ENCODE measurements at places on chromosomes 16 and 17. TPM values are rescaled to one million over a fixed set of nuclear protein-coding genes. Genes with fewer than 3 reads are reported as not detected.

The KRT28 gene
- total RNA-seq = not detected

DNA sequence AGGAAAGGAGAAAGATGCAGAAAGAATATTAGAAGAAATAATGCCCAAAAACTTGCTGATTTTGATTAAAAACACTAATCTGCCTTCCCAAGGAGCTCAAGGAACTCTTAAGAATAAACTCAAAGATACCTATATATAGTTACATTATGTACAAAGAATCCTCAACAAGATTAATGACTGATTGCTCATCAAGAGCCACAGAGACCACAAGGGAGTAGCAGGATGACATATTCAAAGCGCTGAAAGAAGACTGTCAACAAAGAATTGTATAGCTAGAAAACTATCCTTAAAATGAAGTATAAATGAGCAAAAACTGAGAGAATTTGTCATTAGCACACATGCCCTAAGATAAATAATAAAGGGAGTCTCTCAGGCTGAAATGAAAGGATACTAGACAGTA is 6.2 kb downstream of the LPCAT2 start:
- no peaks in the 10 kb centered on the region for H3K27me3 ChIP-seq
- H3K36me3 ChIP-seq = no peaks in the 10 kb centered on the region
- no peaks in the 10 kb centered on the region for H3K4me1 ChIP-seq
- H3K4me3 ChIP-seq = no peak overlapping the region
- H3K27ac ChIP-seq = no peak overlapping the region

DNA sequence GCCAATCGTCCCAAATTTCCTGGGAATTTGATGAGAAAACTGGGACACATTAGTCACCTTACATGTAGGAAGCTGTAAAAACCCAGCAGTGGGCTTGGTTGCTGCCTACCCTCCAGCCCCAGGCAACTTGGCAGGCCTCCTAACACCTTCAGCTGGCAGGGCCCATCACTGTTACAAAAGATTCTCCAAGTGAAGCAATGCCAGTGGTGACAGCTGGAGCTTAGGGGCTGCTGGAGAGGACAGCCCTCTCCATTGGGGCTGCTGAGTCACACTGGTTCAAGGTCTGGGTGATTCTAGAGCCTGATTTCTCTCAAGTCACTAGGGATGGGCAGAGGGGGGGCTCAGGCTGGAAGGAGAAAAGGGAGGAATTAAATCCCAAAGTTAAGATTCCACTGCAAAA is 180.6 kb downstream of the COPRS start:
- DNase-seq = no peak
- no peak overlapping the region for H3K4me3 ChIP-seq
- H3K27me3 ChIP-seq = no peaks in the 10 kb centered on the region
- H3K4me1 ChIP-seq = peaks cover 8% of the 10 kb centered on the region
- H3K27ac ChIP-seq = no peak overlapping the region
- no peaks in the 10 kb centered on the region for H3K36me3 ChIP-seq

DNA sequence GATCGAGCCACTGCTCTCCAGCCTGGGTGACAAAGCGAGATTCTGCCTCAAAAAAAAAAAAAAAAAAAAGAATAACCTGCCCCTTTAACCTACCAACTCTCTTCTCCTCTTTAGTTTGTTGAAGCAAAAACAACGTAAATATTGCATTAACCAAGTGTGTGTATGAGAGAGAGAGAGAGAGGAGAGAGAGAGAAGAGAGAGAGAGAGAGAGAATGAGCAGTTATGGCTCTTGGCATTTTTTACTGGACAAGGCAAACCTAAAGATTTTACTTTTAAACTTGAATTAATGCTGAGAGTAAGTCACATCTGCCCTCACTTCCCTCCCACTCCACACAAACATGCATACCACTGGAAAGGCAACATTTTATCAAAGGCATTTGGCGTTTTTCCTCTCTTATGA is 3.0 kb upstream of the SLFN5 start:
- no peaks in the 10 kb centered on the region for H3K36me3 ChIP-seq
- H3K27me3 ChIP-seq = no peaks in the 10 kb centered on the region

DNA sequence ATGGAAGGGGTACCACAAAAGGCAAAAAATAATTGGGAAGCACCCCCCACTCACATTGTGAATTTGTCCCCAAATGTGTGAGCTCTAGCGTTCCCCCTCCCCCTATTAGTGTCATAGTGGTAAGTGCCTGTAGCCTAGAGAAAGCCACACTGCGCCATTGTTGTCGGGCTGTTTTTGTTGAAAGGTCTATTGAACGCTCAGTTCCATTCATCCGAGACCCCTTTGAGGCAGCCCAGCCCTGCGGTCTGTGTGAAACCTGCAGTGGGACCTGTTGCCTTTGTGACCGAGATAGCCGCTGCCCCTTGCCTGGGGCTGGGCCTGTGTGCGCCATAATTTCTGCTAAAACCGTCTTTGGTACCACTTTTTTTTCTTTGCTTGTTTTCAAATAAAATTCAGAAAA is 3.0 kb downstream of the JPT2 start:
- DNase-seq = peak; percentile 35
- no peak overlapping the region for H3K27ac ChIP-seq
- peaks cover 22% of the 10 kb centered on the region for H3K4me1 ChIP-seq
- peaks cover 8% of the 10 kb centered on the region for H3K36me3 ChIP-seq

DNA sequence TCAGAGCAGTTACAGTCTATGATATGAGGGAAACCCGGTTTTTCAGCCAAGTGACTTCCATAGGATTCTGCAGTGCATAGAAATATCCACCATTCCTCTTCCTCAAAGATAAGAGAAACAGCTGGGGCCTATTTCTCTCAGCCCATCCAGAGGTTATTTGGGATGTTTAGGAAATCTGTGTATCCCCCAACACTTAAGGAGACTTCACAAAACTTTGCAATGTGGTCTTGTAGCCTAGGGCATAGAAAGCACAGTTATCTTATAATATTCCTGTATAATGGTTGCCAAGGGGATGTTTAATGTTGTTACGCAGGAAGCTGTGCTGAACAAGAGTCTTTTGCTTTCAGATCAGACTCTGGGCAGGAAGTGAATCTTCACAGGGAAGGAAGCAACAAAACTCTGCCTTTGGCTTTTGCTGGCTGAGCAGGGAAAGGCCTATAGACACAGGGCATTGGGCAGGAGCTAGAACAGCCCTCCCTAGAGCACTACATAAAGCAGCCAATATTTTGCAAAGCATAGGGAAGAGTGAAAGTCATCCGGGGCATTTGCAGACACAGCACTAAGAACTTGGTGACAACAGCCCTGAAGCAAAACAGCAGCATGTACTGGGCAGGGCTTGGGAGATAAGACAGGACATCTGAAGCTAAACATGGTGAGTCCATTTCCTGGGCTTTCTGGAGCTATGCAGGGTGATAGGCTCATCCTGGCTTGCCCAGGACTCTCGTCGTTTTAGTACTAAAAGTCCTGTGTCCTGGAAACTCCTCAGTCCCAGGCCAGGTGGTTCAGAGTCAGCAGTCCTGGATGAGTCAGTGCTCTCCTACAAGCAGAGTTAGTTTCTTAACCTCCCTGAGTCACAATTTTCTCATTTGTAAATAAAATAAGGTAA is 18.7 kb upstream of the BEAN1 start:
- DNase-seq = no peak
- H3K27me3 ChIP-seq = no peaks in the 10 kb centered on the region
- H3K36me3 ChIP-seq = no peaks in the 10 kb centered on the region
- no peaks in the 10 kb centered on the region for H3K4me1 ChIP-seq

- no peaks in the 10 kb centered on the region for H3K27me3 ChIP-seq
- no peak for DNase-seq
- no peaks in the 10 kb centered on the region for H3K4me1 ChIP-seq
These were observed 3.3 kb downstream of the CDK5R1 start for GRCh38 chr17:32490101-32490482.

Measured in thyroid gland (tissue), 4 donors.